Activated T-helper 1 cell treated with anti-CD3 and anti-CD28 coated beads, Interleukin-12 subunit alpha, Interleukin-12 subunit beta, Interleukin-2, Interleukin-4 antibody, amounts not matched to agents 30 ng/mL and 10 ng/mL and 1 ng/mL, durations not matched to agents 14 hours and 24 hours and 36 hours (primary cell): ENCODE measurements at places on chromosomes 3 and 15. TPM values are rescaled to one million over a fixed set of nuclear protein-coding genes. Genes with fewer than 3 reads are reported as not detected.

DNA sequence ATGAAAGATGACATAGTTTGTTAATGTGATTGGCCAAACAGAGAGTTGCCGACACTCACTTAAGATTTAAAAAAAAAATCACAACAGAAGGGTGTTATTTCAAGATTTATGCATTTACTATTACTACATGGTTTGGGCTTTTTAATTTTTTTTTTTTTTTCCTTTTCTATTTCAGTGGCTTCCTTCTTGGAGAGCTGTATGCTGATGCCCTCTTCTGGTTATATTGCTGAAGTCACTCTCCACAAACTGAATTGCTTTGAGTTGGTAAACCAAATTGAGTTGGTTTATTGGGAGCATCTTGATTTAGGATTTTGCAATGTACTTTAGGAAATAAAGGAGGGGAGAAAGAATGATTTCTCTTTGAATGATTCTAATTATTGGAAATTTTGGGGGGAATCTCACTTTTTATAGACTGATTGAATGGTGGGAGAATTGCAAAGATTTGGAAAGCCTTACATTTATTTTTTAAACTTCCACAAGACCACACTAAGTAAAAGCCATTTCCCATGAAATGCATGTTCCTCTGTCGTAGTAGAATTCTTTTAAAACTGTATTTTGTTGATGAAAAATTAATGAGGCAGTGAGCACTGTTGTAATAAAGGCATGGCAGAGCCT is 186.6 kb upstream of the FEZF2 start:
- no peaks in the 10 kb centered on the region for H3K27me3 ChIP-seq
- no peaks in the 10 kb centered on the region for H3K4me1 ChIP-seq
- DNase-seq = no peak
- H3K4me3 ChIP-seq = no peak overlapping the region
- no peak overlapping the region for H3K27ac ChIP-seq
- H3K36me3 ChIP-seq = no peaks in the 10 kb centered on the region

DNA sequence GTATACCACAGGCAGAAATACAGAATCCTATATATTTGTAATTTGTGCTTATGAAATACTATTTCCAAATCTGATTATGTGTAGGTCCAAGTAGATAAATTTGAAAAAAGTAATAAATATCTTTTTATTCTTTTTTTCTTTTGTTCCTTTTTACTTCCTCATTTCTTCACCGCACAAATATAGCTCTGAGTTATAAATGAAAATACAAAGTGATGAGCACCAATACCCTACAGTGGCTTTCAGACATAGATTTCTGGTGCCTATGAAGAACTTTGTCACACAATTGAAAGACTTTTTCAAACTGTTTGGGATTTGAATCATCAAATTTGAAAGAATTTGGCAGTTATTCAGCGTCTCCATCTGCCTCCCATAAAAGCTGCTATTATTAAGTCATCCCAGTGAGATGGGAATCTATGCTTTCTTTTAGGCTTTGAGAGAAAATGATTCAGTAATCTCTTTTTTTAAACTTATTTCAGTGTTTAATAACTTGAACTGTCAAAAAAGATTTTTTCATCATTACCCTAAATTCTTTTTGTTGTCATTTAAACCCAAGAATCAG is 363.6 kb upstream of the GOLIM4 start:
- H3K4me1 ChIP-seq = no peaks in the 10 kb centered on the region
- no peaks in the 10 kb centered on the region for H3K27me3 ChIP-seq
- no peak overlapping the region for H3K4me3 ChIP-seq
- DNase-seq = no peak

Gene CKMT1A
- total RNA-seq = 0.15 and 0.16 TPM in 2 replicates

GRCh38 chr15:37931868-37932267 is 2.6 kb upstream of the TMCO5A start:
- no peaks in the 10 kb centered on the region for H3K36me3 ChIP-seq
- no peaks in the 10 kb centered on the region for H3K27me3 ChIP-seq
- no peak overlapping the region for H3K4me3 ChIP-seq
- no peaks in the 10 kb centered on the region for H3K4me1 ChIP-seq

GRCh38 chr3:162147996-162148395 is 651.4 kb downstream of the OTOL1 start:
- no peak for DNase-seq
- no peak overlapping the region for H3K4me3 ChIP-seq
- no peaks in the 10 kb centered on the region for H3K27me3 ChIP-seq
- no peaks in the 10 kb centered on the region for H3K36me3 ChIP-seq
- no peak overlapping the region for H3K27ac ChIP-seq

- H3K36me3 ChIP-seq = peaks cover 2% of the 10 kb centered on the region
- no peak for DNase-seq
- no peak overlapping the region for H3K27ac ChIP-seq
- H3K4me1 ChIP-seq = no peaks in the 10 kb centered on the region
- H3K27me3 ChIP-seq = peaks cover 6% of the 10 kb centered on the region
Measured at GRCh38 chr3:149448331-149448831, 26.1 kb upstream of the TM4SF4 start.

GRCh38 chr3:137772214-137772955 is 8.3 kb downstream of the SOX14 start:
- DNase-seq = no peak
- H3K4me1 ChIP-seq = no peaks in the 10 kb centered on the region
- H3K4me3 ChIP-seq = no peak overlapping the region
- H3K27me3 ChIP-seq = peaks cover 64% of the 10 kb centered on the region

DNA sequence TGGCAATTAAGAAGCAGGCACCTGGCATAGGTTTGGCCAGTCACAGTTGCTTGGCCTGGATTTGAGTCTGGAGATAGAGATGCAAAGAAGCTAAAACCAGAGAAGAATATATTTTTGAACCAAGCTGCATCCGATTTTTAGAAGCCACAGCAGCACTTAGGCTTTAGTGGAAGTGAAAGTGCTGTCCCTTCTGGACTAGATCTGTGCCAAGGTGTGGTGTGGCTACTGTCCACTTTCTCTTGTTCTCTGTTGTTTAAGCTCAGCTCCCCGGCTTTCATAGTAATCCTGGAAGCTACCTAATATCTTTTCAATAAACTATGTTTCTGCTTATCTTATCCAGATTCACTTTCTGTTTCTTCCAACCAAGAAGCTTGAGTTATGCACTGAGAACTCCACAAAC is 183.4 kb upstream of the THRB start:
- no peak overlapping the region for H3K27ac ChIP-seq
- no peak for DNase-seq
- peak overlapping the region; percentile 11 for H3K4me3 ChIP-seq
- peaks cover 22% of the 10 kb centered on the region for H3K4me1 ChIP-seq

Gene SLC38A3
- total RNA-seq = not detected in 2 replicates

DNA sequence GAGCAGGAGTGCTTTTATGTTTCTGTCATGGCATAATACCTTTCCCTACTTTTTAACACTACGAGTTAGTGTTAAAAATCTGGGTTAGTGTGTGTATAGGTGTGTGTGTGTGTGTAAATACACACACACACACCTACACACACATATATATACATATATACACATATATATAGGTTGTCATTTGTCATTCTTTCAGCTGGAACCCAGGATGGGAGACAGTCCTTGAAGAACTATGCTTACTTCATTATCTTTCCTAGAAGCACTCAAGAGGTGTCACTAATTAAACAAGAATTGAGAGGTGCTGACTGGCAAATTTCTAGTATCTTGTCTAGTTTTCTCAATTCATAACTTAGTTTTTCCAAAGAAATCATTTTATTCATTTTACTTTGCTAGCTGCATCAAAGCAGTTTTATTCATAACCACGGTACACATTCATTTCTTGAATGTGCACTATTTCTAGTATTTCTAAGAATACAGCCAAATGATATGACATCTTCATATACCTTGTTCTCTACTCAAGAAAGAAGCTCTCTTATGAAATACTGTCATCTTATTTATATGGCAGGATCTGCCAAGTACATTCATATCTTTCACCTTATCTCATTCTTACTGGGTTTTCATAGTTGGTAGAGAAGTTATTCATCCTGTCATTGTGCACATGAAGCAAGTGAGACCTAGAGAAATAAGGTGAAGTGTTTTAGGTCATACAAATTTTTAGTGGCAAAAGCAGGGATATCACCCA is 46.6 kb downstream of the ISL2 start:
- no peaks in the 10 kb centered on the region for H3K27me3 ChIP-seq
- no peaks in the 10 kb centered on the region for H3K4me1 ChIP-seq
- H3K27ac ChIP-seq = no peak overlapping the region
- DNase-seq = no peak
- H3K36me3 ChIP-seq = peaks cover 2% of the 10 kb centered on the region
